AG08395 (cell line): ENCODE measurements at places on chromosomes 4 and X.

- no peak for DNase-seq
Measured at GRCh38 chr4:143294710-143295275, 41.9 kb upstream of the GAB1 start.

- no peak for DNase-seq
Measured at GRCh38 chr4:84606645-84607044, 23.7 kb downstream of the CDS1 start.

DNA sequence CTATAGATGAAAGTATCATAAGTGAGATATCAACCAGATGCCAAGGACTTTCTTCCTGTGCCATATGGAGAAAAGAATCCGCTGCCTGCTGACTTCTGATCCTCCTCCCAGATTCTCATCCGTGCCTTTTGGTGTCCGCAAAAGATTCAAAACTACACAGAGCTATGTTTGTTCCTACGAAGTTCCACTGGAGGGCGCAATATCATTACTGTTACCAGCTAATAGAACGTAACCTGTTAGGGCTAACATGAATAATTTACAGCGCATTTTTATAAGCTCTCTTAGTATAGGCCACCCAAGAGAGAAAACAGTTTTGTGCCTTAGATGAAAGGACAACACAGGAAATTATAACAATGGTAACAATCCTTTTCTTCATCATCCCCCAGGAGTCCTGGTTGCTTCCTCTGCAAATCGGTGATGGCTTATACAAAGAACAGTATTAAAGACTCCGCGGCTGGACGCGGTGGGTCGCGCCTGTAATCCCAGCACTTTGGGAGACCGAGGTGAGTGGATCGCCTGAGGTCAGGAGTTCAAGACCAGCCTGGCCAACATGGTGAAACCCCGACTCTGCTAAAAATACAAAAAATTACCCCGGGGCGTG is 22.8 kb upstream of the CENPVL3 start:
- DNase-seq = peak; percentile 39

DNA sequence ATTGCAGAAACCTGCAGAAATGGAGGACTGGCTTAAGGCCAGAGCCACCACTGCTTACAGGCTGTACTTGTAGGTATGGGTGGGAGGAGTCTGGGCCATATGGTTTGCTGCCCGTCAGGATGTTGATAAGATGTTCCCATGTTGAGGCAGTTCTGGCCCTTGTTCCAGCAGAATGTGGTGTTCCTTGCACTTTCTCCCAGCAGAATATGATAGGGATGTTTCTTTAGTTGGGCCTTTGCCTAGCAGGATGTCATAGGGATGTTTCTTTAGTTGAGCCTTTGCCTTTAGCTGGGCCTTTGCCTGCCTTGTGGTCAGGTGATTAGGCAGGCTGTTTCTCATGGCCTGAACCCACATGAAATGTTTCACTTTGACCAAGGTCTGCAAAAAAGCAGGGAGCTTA is 139.1 kb upstream of the PAQR3 start:
- DNase-seq = no peak

- no peak for DNase-seq
Measured at GRCh38 chr4:168771251-168771650, 238.8 kb downstream of the CBR4 start.

DNA sequence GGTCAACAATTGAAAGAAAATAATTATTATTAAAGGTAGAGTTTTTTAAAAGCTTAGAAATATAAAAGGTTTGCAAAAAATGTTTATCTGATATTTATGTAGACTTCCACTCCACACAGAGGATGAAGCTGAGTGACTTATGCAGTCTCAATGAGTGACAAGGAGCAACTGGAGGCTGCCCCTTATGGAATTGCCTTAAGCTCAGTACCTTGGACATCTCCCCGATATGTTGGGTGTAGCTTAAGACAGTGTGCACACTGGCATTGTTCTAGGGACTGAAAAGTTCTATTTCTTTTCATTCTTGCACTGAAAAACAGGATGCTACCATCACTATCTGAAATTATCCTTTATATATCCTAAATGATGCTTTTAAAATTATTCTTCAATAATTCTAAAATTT is 292.1 kb downstream of the PRDM5 start:
- DNase-seq = no peak

- DNase-seq = peak; percentile 70
Measured at GRCh38 chr4:89469930-89470375, 162.4 kb upstream of the GPRIN3 start.

- DNase-seq = no peak
Measured at GRCh38 chrX:13697455-13697854, 8.5 kb downstream of the RAB9A start.

DNA sequence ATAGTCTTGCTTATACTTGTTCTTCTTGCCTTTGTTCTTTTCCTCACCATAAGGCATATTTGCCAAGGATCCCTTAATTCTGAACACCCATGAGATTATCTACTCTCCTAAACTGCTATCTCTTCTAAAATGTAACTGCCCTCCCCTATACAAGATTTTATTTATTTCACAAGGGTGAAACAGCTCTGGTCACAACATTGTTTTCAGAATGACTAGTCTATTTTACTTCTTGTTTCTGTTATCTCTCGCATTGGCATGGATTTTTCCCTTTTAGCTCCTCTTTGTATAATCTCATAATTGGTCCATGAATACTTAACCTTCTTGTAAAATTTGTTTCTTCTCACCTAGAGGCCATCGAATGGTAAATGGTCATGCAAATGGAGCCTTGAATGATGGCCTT is 17.2 kb upstream of the COL25A1 start:
- DNase-seq = no peak

GRCh38 chr4:52983563-52984303 is 121.6 kb downstream of the RASL11B start:
- DNase-seq = peak; percentile 65

GRCh38 chr4:26009502-26009901 is 95.5 kb downstream of the SMIM20 start:
- no peak for DNase-seq

DNA sequence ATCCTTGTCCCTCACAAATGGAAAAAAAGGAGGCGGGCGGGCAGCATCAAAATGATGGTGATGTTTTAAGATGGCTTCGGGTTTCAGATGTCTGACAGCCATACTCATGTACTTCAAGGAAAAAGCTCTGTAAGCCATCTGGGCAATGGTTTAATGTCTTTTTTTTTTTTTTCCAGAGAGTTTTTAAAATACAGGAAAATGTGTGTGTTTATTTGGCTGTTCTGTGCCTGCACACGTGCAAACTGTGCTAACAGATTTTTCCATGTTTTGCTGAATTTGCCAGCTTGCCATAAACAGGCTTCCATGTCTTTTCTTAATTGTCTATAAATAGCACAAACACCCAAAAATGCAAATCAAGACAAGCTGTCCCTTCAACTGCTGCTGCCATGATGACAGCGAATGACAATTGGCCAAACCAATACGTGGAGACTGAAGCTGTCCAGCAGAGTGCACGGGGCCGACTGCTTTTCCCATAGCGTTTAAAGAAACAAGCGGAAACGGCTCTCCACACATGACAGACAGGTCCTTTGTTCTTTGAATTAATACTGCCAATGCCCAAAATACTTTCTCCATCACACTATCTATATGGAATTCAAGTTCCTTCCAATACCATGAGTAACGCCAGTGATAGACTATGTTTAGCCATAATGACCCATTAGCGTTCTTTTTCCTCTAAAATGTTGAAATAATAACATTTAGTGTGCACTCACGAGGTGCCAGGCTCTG is 35.7 kb downstream of the AFAP1 start:
- peak; percentile 71 for DNase-seq

- no peak for DNase-seq
Measured at GRCh38 chr4:67521506-67521905, 23.8 kb downstream of the CENPC start.

DNA sequence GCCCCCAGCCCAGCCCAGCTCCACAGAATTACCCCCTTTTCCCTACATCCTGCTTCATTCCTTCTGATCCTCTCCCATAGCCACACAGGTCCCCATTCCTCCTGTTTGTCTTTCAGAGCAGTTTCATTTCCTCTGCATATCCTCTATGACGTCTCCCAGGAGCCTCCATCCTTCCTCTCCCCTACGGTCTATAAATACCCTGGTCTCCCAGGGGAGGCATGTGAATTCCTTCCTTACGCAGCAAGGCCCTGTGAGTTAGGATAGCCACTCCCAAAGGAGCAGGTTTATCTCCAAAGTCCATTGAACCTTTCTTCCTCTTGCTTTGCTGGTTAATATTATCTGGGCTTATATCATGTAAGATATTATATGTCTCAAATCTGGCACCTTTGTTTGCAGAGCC is 8.4 kb upstream of the APLN start:
- DNase-seq = no peak

DNA sequence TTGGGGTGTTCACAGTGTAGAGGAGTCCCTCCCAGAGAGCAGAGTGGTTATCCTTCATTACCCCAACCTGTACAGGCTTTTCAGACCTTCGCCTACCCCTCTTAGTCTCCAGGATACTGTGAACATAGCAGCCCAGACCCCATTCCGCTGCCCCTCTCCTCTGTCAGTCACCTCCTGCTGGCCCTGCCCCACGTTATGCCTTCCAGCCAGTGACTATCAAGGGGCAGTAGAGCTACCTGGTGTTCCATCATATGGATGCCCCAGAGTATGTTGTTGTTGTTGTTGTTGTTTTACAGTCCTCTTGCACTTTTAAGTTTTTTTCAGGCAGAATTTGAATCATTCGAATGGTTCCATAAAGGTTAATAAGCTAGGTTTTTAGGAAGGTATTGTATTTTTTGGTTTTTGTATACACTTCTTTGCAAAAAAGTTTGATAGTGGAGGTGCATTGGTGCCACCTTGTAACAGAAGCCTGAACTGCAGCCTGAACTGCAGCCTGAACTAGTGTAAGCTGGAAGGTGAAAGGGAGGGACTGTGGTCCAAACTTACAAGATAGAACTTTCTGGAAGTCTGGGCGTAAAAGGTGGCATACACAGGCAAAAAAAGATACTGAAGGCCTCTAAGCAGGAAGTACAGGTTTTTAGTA is 101.4 kb upstream of the RAB40AL start:
- peak; percentile 26 for DNase-seq

GRCh38 chr4:27278615-27279375 is 418.2 kb downstream of the STIM2 start:
- peak; percentile 10 for DNase-seq

GRCh38 chr4:48639807-48640206 is 140.3 kb downstream of the FRYL start:
- no peak for DNase-seq
